ENCODE measurements at places on chromosomes 2 and 18. TPM values are rescaled to one million over a fixed set of nuclear protein-coding genes. Genes with fewer than 3 reads are reported as not detected.

PTRHD1 gene
- total RNA-seq: 28.2 TPM

G6PC2 gene
- total RNA-seq: not detected

CGREF1 gene
- total RNA-seq: 7.0 TPM

SLC40A1 gene
- 103 TPM for total RNA-seq

RFTN2 gene
- total RNA-seq: 10.5 TPM

Measured in smooth muscle cell of bladder (primary cell).